ENCODE measurements at places on chromosomes 7 and 10.

DNA sequence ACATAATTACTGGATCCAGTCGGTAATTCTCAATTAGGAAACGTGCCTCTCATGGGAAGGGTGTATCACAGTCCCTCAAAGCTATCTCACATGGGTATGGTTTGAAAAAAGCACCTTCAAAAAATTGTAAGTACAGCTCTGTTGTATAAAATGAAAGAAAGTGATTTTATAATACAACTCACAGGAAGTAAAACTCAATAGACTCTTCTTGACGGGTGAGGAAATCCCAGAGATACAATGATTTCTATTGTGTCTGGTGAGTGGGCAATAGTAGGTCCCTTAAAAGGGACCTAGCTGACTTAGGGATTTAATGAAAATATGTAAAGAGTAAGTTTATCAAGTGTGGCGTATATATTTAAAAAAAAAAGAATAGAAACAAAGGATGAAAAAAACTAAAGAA is 27.0 kb downstream of the TASOR2 start:
- DNase-seq, result no peak

DNA sequence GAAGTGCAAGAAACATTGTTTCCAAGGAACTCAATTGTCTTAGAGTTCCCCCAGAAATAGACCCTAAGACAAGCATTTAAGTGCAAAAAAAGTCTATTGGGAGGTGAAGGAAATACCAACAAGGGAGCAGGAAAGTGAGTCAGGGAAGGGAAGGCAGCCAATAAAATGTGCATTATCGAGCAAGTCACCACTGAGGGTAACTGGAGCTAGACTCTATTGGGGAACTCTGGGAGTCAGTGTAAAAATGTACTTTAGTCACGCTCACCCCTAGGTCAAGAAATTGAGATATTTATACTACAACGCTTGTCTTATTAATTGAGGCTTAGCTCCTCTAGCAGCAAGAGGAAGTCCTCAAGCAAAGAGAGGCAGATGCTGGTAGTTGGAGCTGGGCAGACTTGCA is 137.7 kb downstream of the RTKN2 start:
- no peak for DNase-seq

DNA sequence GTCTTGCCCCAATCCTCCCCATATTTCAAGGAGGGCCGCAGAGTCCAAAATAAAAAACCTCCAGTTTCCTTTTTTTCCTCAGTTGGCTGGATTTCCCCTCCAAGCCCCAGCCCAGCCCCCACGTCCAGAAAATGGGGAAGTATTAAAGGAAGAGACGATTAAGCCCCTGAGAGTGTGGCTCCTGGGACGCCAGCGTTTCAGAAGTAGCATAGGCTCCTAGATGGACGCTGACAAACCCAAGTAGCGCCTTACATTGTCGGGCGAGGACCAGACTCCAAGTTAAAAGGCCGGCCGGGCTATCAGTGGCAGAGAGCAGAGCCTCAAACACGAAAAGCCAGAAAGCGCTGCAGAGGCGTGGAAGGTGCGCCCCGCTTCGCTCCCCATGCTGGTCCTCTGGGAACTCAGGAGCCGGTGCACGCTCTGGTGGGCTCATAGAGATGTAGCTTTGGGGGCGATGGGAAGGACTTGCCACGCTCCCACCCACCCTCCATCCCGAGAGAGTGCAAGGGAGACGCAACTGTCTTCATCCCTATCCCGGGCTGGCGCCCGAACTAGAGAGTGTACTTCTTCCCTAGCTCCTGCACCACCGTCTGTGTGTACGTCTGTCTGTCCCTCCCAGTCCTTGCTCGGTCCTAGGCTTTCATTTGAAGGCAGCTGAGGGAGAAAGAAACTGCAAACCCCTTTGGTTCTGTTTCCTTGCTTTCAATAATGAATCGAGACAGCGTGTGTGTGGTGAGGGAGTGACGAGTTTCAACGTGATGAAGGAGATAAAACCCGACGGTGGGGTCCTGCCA is 6.3 kb upstream of the EMX2 start:
- DNase-seq, result no peak

- DNase-seq, result no peak
These were observed 220.5 kb downstream of the CCSER2 start for GRCh38 chr10:84548869-84549268.

DNA sequence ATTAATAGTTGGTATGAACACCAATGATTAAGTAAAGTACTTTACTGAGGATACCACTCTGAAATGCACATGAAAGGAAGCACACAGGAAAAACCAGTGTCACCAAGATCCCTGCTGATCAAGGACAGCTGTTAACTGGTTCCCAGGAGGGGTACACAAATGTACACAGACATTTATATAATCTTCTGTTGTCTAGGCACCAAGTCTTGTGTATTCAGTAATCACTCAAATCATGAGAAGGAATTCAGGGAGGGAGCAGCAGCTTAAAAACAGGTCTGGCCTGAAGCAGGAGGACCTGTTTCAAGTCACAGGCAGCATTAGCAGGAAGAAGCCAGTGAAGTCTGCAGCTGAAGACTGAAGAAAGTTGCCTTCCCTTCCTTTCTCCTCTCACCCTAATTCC is 18.7 kb downstream of the MPP7 start:
- DNase-seq, result no peak

DNA sequence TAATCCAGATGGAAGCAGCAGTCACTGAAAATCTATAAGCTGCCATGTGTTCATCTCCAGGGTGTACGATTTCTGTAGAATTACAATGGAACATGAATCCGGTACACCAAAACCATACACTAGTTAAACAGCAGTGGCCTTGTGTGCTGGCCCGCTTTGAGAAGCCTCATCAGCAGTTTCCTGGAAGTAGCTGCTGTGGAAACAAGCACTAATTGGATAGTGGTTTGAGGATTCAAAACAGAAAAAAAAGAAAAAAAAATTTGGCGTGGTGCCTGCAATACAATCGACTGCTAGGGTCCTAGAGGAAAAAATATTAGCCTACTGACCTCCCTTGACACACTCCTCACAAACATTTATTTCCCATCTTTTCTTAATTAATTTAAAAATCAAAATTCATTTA is 545.9 kb downstream of the SORCS1 start:
- DNase-seq, result no peak

- DNase-seq, result no peak
These were observed 17.8 kb upstream of the LCOR start for GRCh38 chr10:96814264-96814663.

DNA sequence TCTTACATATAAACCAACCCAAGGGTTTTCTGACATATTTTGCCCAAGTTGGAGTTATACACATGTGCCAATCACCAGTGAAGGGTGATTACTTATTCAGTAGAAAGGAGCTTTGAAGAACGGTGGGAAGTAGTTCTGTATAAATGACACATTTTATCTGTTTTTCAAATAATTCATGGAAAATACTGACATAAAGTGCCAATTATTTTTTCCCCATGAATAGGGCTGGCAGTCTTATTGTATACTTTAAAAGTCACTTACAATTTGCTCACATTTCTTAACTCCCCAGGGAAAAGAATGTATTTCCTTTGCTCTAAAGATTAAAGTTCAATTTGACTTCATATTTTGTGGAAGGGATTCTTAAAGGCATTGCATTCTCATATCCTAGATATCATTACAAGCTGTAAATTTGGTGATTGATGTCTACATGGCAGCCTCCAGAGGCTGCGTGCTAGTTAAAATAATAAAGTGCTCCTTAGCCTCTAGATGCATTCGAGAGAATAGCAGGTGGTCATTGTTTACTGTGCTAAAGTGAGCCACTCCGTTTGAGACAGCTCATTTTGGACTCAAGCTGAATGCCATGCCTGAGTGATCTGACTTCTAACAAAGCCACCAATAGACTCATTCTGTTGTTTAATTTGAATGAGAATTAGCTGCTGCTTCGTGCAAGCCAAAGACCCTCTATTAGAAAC is 148.8 kb upstream of the NRP1 start:
- no peak for DNase-seq

DNA sequence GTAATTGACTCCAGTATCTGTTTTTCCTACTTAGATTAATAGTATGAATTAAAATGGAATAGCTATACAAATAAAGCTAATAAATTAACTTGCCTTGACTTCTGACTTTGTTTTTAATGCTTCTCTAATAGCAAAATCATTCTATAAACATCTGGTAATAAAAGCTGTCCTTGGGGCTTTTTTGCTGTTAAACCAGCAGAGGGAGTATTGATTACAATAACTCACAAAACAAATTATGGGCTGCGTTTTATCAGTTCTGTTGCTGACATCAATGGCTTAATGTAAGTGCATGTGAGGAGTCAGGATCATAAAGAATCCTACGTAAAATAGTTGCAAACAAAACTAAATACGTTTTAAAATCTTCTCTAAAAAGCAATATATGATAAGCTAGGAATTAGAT is 667.8 kb downstream of the PCDH15 start:
- no peak for DNase-seq

GRCh38 chr10:114624951-114625780 is 32.9 kb downstream of the ABLIM1 start:
- DNase-seq, result no peak

DNA sequence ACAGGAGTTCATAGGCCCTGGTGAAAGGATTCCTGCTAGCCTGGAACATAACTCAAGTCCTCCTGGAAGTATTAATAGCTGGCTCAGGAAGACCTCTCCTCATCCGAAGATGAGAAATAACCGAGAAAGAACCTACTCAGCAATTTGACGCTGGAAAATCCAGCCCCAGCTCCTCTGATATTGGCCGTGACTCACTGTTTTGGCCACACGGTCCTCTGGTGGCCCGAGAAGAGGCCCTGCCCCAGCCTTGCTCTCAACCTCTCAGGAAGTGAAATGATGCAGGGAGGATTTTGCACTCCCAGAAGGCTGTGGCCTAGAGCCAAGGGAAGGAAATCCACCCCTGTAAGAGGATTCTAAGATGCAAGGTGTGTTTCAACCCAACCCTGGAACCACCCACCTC is 121.6 kb downstream of the MTPAP start:
- DNase-seq, result no peak

GRCh38 chr10:63633677-63634487 is 112.7 kb downstream of the REEP3 start:
- no peak for DNase-seq

DNA sequence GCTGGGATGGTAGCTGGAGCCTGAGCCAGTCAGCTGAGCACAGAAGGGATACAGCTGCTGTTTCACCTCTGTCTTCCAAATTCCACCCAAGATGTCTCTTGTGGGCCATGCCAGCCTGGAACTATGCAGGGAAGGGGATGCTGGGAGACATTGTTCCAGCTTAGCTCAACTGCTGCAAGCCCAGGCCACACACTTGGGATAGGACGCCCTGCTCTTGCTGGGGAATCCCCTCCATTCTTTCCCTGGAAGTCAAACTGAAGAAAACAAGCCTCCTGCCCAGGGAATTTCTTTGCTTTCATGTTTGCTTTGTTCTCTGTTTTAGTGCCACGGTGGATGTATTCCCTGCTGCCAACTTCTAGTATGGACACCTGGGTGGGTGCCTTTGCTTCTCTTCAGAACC is 55.2 kb upstream of the CDK13 start:
- no peak for DNase-seq

DNA sequence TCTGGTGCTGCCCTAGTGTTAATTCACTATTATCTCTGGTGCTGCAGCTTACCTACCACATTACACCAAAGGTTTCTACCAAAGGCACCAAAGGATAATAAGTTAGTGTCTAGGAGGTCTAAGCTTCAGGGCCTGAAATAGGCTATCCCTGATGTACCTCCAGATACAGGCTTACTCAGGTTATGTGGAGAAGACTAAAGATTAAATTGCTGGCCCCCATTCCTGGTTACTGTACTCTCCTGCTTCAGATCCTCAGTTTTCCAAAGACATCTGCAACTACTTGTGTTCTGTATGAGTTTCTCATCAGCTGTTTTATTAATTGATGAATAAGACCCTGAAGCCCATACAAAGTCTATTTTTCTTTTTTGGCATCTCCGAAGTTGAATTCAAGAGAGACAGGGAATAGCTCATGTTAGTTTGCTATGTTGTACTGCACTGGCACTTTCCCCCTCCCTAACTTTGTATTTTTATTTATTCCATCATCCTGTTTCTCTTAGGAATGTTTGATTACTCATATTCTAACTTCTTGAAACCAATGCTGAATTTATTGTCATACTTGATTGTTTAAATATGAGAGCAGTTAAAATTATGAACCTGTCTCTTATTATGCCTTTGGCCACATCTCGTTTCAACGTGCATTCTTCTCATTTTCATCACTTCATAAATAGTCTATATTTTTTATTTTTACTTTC is 85.9 kb downstream of the PON1 start:
- DNase-seq, result no peak

DNA sequence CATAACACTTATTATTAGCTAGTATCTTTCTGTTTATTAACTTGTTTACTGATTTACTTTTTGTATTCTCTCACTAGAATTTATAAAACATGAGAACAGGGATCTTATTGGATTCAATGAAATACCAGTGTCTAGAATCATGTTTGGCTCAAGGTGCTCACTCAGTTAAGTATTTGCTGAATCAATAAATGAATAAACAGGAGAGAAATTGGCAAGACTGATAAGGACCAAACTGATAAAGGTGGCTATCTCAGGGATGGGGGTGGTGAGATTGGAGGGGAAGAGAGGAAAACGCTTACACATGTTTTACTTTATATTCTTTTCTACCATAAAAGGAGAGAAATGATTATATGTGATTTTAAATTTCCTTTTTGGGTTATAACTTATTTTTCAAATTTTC is 43.3 kb upstream of the CCDC6 start:
- no peak for DNase-seq

GRCh38 chr10:66180581-66181318 is 745.1 kb upstream of the LRRTM3 start:
- DNase-seq, result peak; percentile 16

DNA sequence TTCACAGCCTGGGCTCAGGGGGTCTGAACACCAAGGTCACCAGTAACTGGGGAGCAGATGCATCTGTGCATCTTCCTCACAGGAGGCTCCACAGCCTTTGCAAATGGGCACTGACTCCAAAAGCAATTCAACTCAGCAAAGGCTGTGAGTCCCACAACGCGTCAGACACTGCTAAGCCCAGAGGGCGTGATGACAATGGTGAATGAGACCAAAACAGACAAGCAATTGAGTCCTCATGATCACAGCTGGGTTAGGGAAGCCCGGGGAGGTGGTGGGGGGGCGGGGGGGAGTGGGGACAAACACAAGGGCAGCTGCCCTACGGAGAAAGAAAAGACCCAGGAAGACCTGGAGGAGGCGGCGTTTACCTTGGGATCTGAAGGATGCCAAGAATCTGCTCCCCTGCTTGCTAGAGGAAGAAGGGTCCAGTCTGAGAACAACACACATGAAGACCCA is 61.6 kb upstream of the RNF32 start:
- DNase-seq, result no peak

GRCh38 chr10:20630092-20630643 is 266.9 kb downstream of the NEBL start:
- no peak for DNase-seq

DNA sequence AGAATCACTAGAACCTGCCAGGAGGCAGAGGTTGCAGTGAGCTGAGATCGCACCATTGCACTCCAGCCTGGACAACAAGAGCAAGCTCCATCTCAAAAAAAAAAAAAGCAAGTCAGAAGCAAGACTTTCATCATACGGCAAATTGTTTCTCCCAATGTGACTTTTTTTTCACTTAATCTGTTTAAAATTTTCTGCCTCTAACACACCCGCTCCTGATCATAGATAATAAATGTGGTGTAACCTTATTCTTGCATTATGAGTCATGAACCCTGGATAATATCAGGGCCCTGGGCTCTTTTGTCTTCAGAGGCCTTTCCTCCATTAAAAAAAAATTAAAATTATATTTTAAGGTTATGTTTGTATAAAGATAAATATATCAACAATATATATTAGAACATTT is 111.4 kb upstream of the JCAD start:
- no peak for DNase-seq

GRCh38 chr10:52071814-52072213 is 242.3 kb upstream of the DKK1 start:
- DNase-seq, result no peak

- DNase-seq, result peak; percentile 19
These were observed 509.8 kb downstream of the SUGCT start for GRCh38 chr7:40644454-40645188.

GRCh38 chr7:84801396-84801795 is 385.5 kb downstream of the SEMA3D start:
- no peak for DNase-seq

All from DND-41 (cell line).